ENCODE measurements at places on chromosomes 3 and 15.

DNA sequence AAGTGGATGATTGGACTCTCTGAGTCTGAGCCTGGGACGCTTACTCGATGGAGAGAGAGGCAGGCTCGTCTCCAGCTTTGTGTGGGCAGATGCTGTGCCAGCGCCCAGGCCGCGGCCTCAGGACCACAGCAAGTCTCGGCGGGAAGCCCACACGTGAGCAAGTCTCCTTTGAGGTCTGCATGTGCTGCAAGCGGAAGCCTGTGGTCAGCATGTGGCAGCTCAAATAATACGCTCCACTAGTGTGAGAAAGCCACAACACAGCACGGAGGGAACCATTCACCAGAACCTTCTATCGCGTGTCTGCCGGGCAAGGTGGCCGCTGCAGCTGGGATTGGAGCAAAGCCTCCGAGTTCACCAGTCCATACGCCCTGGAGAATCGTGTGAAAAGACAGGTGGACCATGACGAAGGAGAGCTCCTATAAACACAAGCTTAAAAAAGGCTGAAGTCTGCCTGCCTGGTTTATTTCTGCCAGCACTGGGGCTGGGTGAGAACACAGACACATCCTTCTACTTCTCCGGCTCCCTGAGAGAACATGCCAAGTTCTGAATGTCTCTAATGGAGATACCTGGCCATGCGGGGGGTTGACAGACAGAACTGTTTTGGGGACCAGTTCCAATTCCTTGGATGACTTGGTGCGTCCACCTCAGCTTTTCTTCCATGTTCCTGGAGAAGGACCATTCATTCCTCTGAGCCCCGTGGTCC is 82.0 kb upstream of the LRIG1 start:
- no peak for DNase-seq

DNA sequence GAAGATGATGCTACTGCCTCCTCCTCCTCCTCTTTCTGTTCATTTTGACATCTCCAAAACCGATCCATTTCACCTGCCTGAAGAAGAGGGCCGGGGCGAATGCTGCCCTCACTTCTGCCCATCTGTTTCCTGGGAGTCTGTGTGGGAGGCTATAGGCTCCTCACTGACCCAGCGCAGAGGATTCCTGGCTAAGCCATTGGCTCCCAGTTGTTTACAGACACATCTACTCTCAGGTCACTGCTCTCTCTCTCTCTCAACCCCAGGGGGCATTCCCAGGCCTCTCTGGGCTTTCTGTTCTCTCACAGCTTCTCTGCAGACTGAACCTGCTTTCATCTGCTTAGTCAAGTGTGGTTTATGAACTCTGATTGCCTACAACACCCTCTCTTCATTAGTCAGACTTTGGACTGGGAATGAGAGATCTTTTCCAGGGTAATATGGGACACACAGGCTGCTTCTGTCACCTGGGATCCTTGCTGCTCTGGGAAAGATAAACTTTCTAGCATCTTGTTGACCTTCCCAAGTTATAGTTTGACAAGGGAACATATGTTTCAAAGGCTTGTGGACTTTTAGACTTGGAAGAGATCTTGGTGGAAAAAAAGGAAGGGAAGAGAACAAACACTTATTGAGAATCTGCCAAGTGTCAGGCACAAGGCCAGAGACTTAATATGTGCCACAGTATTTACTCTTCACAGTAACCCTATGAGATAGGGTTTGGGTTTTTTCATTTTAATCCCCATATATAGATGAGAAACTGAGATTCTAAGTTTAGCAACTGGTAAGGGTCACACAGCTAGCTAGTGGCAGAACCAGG is 30.2 kb upstream of the USP3 start:
- DNase-seq, result no peak

GRCh38 chr3:124362455-124362854 is 367.8 kb upstream of the UMPS start:
- no peak for DNase-seq

- no peak for DNase-seq
These were observed 178.3 kb downstream of the SUCNR1 start for GRCh38 chr3:152051501-152052404.

DNA sequence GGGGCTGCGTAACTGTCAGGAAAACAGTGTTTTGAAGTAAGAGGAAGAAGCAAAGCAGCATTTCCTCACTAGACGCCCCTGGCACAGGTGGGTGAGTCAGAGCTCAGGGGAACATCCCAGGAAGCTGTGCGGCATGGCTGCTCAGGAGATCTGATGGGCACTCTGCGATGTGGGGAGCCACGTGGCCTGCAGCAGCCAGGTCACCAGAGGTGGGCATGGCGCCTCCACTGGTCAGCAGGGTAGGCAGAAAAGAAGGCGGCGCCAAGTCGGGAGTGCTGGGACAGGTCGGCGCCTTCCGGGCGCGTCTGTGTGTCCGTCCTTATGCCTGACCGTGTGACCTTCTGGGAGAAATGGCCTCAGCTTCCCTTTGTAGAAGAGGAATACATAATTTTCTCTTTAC is 249.9 kb upstream of the ST8SIA2 start:
- no peak for DNase-seq

DNA sequence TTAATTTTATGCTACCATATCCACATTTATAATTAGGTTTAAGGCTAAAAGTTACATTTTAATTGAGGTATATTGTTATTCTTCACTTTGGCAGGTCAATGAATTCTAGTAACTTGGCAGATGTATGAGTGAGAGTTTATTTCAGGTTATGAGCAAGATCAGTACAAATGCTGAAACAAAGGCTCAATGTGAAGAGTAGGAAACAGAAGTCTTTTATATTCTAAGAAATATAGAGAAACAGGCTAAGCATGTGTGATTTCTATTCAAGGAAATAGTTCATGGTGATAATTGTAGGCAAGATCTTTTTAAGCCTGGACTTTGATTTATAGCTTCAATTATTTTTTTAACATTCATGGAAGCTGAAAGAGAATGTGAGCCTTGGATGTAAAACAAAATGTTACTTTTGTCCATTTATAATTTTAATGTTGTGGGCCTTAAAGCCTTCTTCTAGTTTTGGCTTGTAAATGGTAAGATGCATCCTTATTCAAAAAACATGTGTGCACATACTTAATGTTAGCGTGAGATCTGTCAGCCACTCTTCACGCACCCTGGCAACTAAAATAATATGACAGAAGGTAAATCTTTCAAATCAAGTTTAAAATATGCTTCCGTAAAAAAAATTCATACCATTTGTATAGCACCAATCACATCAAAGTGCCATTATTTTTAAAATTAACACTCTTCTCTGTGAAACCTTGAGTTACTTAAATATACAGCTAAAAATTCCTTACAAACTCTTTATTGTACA is 22.8 kb upstream of the OSTN start:
- no peak for DNase-seq

GRCh38 chr15:92306663-92307062 is 87.0 kb upstream of the ST8SIA2 start:
- no peak for DNase-seq

DNA sequence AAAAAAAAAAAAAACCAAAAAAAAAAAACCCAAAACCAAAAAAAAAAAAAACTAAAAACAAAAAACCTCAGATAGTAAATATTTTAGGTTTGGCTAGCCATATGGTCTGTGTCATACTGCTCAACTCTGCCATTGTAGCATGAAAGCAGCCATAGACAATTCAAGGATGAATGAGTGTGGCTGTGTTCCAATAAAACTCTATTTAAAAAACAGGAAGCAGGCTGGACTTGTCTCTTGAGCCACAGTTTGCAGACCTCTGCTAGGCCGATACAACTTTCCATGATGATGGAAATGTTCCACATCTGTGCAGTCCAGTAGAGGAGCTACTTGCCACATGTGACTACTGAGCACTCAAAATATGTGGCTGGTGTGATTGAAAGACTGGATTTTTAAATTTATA is 11.1 kb downstream of the EFCAB12 start:
- DNase-seq, result no peak

DNA sequence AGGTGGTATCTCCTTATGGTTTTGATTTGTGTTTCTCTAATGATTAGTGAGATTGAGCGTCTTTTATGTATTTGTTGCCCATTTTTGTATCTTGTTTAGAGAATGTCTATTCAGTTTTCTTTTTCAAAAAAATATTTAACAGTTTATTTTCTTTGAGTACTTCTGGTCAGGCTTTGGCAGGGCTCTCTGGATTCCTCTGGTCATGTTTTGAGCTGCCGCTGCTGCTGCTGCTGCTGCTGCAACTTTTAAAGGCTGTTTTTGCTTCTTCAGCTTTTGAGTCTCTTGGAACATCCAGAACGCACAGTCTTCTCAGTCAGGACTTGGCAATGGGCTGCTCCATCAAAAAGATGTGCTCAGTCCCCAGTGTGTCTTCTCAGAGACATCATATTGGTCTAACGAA is 40.1 kb downstream of the REC114 start:
- no peak for DNase-seq

DNA sequence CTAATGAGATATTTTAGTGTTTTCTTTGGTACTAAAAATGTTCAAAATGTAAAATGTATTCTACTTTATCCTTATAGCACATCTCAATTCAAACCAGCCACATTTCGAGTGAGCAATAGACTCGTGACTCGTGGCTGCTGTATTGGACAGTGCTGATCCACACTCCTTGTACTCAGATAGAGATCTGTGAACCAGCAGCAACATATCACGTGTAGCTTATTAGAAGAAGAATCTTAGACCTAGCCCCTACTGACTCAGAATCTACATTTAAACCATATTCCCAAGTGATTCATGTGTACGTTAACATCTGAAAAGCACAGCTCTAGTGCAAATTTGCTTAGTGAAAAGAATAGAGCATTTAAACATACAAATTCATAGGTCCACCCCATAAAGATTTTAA is 130.9 kb downstream of the IL1RAP start:
- no peak for DNase-seq

GRCh38 chr3:7285505-7285904 is 424.6 kb downstream of the GRM7 start:
- no peak for DNase-seq

GRCh38 chr3:144031938-144032337 is 60.3 kb downstream of the DIPK2A start:
- no peak for DNase-seq

All from effector CD8-positive, alpha-beta T cell (primary cell).